ENCODE measurements at places on chromosomes 5 and 9.

DNA sequence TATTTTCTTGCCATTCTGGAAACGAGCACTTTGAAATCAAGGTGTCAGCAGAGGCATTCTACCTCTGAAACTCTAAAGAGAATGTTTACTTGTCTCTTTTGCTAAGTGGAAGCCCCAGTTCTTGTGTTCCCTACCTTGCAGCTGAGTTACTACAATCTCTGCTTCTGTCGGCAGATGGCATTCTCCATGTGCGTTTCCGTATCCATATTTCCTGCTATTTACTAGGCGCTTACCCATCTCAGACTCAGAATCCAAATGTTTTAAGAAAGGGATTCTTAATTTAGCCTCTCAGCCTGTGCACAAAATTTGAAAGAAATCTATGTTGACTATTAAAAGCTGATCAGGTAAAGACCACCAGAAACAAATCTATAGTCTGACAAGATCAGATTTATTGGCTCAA is 221.3 kb upstream of the FTMT start:
- no peak for DNase-seq

- no peak for DNase-seq
Measured at GRCh38 chr5:37814699-37815098, 25.1 kb downstream of the GDNF start.

DNA sequence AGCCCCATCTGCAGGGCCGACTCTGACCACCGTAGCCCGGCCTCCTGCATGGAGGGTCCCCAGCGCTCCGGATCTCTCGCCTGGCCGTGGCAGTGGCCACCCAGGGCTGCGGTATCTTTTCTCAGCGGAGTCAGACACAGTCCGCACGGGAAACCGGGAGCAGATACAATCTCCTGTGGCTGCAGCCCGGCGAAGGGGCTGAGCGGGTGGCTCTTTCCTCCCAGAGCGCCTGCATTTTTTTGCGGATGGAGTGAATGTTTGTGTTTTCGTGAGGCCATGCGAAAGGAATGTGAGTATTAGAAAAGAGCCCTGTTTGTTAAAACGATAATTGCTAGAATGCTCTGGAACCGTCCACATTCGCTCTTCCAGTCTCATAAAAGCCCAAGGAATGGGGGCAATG is 53.4 kb upstream of the PTCH1 start:
- no peak for DNase-seq

- DNase-seq = no peak
Measured at GRCh38 chr5:34487159-34487879, 168.8 kb upstream of the RAI14 start.

DNA sequence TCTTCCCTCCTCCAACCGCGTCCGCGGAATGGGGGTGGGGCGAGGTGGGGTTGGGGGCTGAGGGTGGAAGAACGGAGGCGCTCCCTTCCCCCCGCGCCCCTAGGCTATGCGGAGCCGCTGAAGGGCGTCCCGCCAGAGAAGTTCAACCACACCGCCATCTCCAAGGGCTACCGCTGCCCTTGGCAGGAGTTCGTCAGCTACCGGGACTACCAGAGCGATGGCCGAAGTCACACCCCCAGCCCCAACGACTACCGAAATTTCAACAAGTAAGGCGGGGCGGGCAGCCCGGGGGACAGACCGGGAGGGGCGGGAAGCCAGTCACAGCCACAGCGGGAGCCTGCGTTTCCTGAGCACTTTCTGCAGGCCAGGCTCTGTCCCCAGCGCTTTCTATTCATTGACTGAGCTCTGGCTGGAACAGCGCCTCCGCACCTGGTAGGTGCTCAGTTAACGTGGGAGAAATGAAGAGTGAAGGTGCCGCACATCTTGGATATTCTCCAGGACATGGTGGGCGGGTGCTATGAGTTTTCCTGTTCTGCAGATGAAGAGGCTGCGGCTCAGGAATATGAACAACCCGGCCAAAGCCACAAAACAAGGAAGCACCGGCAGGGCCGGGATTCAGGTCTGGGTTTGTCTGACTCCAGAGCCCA is 11.3 kb downstream of the MYOZ3 start:
- no peak for DNase-seq

GRCh38 chr9:89744730-89745129 is 139.9 kb downstream of the GADD45G start:
- DNase-seq = no peak

GRCh38 chr5:172436078-172436878 is 18.0 kb downstream of the SH3PXD2B start:
- no peak for DNase-seq

- no peak for DNase-seq
Measured at GRCh38 chr9:95626885-95627558, 110.3 kb upstream of the PTCH1 start.

GRCh38 chr9:133115604-133116345 is 5.3 kb downstream of the RALGDS start:
- DNase-seq = no peak

GRCh38 chr5:4879693-4880303 is 260.3 kb upstream of the ADAMTS16 start:
- peak; percentile 82 for DNase-seq

DNA sequence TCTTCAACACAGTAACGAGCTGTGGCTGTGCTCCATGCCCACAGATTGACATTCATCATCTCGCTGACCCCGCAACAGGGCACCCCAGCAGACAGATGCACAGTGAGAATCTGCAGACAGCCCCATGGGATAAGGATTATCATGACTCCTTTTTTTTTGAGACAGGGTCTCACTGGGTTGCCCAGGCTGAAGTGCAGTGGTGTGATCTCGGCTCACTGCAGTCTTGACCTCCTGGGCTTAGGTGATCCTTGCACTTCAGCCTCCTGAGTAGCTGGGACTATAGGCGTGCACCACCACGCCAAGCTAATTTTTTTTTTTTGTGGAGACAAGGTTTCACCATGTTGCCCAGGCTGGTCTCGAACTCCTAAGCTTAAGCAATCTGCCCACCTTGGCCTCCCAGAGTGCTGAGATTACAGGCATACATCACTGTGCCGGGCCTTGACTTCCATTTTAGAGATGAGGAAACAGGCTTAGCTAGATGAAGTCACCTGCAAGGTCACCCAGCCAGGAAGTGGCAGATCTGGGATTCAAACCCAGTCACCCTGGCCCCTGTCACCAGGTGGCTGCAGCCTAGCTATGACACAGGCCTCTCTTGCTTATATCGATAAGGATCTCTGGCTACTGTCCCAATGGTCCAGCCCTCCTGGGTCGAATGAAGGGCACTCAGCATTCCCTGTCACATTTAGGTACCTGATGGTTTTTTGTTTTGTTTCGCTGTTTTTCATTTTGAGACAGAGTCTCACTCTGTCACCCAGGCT is 5.1 kb downstream of the AIF1L start:
- no peak for DNase-seq

DNA sequence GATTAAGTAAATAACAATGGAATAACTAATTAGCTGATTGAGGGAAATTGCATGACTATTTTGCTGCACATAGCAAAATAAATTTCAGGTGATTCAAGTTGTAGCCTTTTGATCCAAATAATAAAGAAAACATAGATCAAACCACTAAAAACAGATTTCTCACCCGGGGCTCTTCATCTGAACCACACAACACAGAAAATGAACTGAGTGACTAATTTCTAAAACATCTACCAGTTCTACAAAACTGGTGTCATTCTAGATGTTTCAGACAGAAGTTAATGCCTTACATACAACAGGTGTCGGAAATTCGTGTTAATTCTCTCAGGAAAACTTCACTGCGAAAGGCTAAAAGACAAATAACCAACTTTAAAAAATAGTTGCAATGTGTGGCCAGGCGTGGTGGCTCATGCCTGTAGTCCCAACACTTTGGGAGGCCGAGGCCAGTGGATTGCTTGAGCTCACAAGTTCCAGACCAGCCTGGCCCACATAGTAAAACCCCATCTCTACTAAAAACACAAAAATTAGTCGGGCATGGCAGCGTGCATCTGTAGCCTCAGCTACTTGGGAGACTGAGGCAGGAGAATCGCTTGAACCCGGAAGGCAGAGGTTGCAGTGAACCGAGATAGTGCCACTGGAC is 6.9 kb downstream of the PROP1 start:
- DNase-seq = no peak

DNA sequence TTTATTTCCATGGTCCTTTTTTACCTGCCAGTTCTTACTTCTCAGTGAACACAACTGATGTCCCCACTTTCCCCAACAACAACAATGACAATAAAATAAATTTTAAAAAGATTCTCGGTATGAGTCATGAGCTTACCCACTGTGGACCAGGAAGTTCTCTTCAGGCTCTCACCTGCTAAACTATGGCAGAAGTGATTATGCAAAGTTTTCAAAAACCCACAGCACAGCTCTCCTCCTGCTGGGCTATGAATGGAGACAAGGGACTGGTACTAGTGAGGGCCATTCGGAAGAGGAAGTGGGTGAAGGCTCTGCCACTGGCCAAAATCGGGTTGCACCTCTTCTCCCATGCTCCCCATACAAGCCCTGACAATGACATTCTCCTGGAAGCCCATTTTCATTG is 429.4 kb downstream of the PIK3R1 start:
- DNase-seq = no peak

DNA sequence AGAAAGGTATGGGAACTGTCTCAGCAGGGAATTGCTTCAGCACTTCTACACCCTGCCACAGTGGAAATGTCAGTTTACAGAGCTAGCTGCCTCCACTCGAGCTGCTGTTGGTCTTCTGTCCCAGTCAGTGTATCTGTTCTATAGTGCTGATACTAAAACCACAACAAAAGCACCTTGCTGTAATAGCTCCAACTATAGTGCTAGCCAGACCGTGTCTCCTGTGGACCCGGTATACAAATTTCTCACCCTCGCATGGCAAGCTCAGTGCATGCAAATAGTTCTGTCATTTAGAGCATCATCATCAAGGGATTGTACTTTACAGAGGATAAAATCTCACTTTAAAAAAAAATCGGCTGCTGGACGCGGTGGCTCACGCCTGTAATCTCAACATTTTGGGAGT is 51.5 kb upstream of the IQGAP2 start:
- no peak for DNase-seq

DNA sequence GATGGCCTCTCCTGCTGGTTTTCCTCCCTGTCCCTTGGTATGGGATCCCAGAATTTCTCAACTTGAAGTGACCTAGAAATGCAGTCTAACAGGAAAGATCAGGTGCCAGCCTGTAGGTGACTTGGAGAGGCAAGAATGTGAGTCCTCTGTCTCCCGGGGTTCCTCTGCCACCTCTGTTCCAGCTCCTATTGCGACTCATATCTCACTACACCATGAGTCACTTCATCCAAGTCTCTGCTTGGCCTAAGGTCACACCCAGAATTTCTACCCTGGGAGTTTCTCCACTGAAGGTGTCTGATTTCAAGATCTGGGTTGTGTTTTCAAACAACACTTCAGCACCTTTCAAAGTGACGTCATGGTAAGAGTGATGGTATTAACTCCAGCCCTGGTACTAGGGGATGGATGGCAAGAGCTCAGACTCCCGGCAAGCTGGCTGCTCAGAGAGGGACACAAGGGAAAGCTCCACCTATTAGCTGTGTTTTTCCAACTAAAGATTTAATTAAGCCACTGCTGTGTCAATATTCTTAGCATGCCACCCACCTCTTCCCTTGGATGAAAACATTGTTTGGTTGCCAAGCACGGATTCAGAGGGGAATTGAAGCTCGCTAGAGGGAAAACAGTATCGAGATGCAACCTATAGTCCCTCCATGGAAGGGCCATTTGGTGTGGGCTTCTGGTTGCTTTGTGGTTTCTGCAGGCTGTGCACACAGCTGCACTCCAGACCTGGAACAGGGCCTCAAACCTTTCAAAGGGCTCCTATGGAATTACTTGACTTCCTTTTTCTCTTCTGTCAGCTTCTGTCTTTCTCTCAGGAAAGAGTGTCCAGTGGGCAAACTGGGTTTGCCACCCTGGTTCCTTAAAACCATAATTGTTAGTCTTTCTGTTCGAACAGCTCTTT is 205.7 kb downstream of the GAS1 start:
- DNase-seq = no peak

- no peak for DNase-seq
Measured at GRCh38 chr9:112555844-112556482, 69.3 kb downstream of the KIAA1958 start.

GRCh38 chr5:142275496-142275895 is 49.3 kb downstream of the SPRY4 start:
- no peak for DNase-seq

GRCh38 chr5:151870820-151871219 is 53.8 kb downstream of the GLRA1 start:
- no peak for DNase-seq

GRCh38 chr5:960551-960950 is 48.1 kb upstream of the NKD2 start:
- no peak for DNase-seq

- DNase-seq = no peak
Measured at GRCh38 chr5:178212241-178213002, 8.1 kb downstream of the HNRNPAB start.

- no peak for DNase-seq
Measured at GRCh38 chr9:4105183-4105582, 194.7 kb downstream of the GLIS3 start.

- DNase-seq = no peak
Measured at GRCh38 chr9:136962163-136962562, 10.1 kb downstream of the LCN12 start.

- no peak for DNase-seq
Measured at GRCh38 chr5:153661897-153662296, 171.4 kb downstream of the GRIA1 start.

DNA sequence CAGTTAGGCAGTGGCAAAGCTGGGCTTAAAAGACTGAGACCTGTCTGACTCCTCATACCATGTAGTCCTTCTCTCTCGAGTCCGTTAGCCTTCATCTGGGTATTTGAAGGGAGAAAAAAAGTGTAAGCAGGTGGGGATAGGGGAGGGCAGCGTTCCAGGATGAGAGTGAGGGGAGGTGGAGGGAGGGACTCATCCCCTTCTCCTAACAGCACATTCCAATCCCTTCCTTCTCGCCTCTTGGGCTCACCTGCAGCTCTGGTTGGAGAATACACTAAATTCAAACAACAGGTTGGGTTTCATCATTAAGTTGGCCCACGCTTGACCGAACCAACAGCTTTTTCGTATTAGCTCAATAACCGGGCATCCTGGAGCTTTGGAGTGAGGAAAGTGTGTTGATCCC is 3.6 kb downstream of the NEURL1B start:
- no peak for DNase-seq

DNA sequence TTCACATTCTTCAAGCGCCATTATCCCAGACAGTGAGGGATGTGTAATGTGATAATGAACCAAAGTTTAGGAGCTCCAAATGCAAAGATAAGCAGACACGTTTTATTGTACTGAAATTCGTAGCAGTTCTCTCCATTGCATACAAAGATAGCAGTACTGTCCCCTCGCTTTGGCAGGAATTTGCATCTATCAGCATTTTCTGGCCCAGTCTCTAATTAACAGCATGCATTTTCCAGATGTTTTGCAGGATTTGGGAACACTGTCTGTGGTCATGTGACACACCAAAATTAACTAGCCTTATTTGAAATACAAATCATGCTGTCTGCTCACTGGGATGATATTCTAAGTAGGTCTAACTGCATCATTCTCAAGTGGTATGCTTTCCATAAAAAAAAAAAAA is 235.9 kb upstream of the TRPM3 start:
- no peak for DNase-seq

- DNase-seq = no peak
Measured at GRCh38 chr5:161396171-161396570, 150.4 kb downstream of the GABRB2 start.

GRCh38 chr9:96150324-96151227 is 151.4 kb downstream of the HSD17B3 start:
- DNase-seq = no peak

GRCh38 chr9:97579914-97580313 is 53.3 kb downstream of the TSTD2 start:
- no peak for DNase-seq

- no peak for DNase-seq
Measured at GRCh38 chr5:77662635-77663034, 24.1 kb upstream of the OTP start.

- DNase-seq = no peak
Measured at GRCh38 chr9:34456746-34457145, 1.6 kb downstream of the FAM219A start.

GRCh38 chr5:15290953-15291352 is 209.0 kb upstream of the FBXL7 start:
- DNase-seq = no peak

Data from D721Med (cell line).